ENCODE measurements at places on chromosomes 5 and 9. TPM values are rescaled to one million over a fixed set of nuclear protein-coding genes. Genes with fewer than 3 reads are reported as not detected.

Gene FCN2
- total RNA-seq = not detected

Gene GABRG2
- not detected for total RNA-seq

- no peak for DNase-seq
These were observed 218.5 kb downstream of the SPOCK1 start for GRCh38 chr5:137280656-137281055.

GRCh38 chr5:40791715-40792139 lies 6.4 kb downstream of the PRKAA1 start:
- DNase-seq = no peak

DNA sequence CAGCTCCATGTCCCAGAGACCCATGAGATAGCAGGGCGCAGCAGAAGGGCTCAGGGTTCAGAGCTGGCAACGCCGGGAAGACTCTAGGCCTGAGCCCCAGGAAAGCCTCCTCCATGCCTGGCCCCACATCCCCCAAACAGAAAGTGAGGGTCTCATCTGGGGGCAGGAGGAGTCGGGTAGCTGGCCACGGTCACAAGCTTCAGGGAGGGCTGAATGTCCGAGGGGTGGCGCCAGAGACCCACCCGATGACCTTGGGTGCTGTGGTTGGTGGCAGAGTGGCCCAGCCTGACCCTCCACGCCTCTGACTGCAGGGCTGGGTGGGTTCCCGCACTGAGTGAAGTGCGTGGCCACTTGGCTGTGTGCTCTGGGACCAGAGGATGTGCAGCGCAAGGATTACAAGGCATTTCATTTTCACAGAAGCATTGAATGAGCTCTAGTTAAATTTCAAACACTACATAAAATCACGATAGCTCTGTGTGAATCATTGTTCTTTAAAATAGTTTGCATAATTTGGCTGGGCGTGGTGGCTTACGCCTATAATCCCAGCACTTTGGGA lies 3.0 kb downstream of the C8G start:
- DNase-seq = no peak

All from gastrocnemius medialis (tissue), 4 donors.